ENCODE measurements at places on chromosomes 12 and 14.

DNA sequence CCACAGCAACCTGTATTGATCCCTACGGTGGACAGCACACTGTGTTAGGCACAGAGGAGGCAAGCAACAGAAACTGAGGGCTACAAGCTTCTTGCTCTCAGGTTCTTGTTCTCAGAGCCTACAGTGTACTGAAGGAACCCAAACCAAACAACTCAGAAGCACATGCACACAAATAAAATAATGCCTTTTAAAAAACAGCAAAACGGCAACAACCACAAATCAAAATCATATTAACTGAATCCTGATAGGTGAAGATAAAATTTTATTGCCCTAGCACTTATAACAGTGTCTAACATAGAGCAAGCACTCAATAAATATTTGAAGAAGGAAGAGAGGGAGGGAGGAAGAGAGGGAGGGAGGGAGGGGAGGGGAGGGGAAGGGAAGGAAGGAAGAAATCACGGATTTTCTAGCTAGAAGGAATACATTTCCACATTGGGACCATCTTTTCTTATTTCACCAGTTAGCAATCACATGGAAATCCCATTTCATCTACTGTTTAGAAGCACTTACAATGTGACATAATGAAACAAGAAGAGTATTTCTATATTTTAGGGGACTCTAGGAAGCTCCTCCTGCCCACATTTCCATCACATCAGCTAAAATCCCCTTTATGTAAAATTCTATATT, 27.2 kb downstream of the DMAC2L start:
- no peak for DNase-seq

- DNase-seq, result no peak
These were observed 33.3 kb upstream of the BEGAIN start for GRCh38 chr14:100620255-100621100.

DNA sequence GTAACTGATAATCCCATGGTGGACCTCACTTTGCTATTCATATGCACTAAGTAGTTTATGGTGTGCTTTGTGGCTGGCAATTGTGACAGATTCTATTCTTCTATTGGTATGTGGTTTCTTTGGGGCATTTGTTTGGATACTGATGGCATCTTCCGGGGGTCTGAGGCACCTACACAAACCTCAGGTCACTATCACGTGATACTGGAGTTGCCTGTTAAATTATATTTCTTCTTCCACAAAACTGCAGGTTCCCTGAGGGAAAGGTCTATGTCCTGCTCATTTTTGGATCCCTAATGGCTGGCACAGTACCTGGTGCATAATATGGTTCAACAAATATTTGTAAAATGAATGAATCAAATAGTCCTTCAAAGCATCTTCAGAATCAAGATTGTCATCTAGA, 49.5 kb upstream of the HELB start:
- DNase-seq, result no peak

DNA sequence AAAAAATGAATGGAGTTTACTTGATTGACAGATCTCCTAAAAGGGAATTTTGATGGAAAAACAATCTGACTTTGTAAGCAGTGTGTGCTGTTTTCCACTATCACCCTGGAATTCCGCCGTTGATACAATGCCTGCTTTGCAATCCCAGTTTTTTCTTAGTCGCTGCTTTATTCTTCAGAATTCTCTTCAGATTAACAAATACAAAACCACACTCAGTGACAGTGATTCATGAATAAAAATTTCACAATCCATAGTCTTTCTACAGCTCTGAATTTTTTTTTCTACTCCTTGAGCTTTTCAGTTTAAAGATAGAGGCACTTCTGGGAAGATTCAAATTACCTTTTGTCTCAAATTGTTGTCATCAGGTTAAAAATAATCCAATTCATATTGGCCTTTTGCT, 44.6 kb upstream of the KITLG start:
- DNase-seq, result no peak

DNA sequence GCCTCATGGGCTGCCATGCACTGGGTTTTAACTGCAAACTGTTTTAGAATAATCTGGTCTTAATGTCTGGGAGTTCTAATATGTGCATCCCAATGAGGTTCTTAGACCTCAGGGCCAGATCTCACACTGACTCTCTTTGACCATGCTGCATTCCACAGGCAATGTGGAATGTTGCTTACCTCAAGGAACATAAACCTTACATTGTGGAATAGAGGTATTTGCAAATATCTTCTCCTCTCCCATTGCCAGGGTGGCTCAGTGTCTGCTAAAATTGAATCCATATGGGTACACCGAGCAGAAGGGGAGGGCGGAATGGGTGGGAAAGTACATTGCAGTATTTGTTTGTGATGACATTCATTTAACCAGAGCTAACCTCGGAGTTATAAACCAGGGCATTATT, 78.6 kb downstream of the CHST11 start:
- no peak for DNase-seq

- no peak for DNase-seq
These were observed 165.5 kb downstream of the KIF21A start for GRCh38 chr12:39277416-39277815.

DNA sequence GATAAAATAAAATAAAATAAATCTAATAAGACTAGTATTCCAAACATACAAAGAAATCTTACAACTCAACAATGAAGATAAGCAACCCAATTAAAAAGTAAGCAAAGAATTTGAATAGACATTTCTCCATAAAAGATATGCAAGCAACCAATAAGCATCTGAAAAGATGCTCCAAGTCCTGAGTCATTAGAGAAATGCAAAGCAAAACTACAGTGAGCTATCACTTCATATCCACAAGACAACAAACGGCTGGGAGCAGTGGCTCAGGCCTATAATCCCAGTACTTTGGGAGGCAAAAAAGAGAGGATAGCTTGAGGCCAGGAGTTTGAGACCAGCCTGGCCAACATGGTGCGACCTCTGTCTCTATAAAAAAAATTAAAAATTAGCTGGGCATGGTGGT, 26.8 kb downstream of the ZFYVE1 start:
- DNase-seq, result no peak

- DNase-seq, result no peak
These were observed 31.3 kb downstream of the ACTN1 start for GRCh38 chr14:68947802-68948201.

- no peak for DNase-seq
These were observed 7.3 kb upstream of the INF2 start for GRCh38 chr14:104682107-104682593.

GRCh38 chr12:50132505-50133135, 20.6 kb downstream of the COX14 start:
- no peak for DNase-seq

GRCh38 chr14:29603696-29604095, 324.0 kb downstream of the PRKD1 start:
- no peak for DNase-seq

DNA sequence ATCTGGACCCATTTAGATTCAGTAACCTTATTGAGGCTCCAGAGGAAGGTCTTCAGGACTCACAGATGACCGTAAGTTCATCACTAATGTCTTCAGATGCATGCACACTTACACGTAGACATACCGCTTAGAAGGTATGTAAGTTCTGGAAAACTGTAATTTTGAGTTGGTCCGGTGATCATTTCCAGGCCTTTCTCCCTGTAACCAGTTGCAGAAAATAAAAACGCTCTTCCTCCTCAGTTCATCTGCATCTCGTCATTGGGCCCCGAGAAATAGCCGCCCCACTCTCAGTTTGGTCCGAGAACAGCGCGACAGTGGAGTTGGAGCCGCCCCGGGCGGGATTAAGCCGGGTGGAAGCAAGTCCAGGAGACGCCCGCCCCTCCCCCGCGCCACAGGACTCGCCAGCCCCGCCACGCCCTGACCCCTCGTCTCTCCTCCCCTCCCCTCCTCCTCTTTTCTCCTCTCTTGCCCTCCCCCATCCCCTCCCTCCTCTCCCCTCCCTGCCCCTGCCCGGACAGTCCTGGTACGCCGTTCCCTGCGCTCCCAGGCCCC, 83.7 kb downstream of the TNFAIP2 start:
- DNase-seq, result no peak

DNA sequence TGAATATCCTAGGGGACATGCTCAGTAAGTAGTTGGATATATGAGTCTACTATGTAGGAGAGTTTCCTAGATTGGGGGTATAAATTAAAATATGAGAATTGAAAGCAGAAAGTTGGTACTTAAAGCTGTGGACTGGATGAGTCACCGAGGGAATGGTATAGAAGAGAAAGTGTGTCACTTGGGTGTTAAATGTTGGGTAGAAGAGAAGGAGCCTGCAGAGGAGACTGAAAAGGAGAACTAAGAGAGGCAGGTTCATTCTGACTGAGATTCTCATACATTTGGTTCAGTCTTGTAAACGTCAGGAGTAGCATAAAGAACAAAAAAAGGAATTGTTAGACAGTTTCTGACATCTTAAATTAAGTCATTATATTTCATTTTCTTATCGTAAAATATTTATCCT, 19.9 kb downstream of the LRRC9 start:
- no peak for DNase-seq

DNA sequence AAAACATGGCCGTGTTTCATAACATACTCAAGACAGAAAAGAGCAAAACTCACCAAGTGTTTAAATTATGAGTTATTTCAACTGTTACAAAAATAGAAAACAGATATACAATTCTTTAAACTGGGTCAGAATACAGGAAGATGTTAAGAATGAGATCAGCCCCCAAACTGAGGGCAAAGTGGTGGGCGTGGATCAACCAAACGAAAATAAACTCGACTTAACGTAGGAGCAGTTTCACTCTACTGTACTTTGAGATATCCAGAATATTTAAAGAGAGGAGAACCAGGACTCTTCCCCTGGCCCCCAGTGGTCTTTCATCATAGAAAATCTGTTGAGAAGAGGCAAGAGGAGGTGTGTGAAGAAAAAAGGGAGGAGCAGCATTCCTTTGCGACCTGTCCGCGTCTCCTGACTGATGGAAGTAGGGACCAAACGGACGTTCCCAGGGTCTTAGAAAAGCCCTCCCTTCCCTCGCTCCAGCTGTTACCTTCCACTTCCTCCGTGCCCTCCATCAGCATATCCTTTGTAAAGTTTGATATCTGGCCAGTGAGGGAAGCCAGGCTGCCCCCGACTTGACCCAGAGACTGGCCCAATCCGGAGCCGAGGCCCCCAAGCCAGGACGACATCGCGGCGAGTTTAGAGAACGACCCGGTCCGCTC, 668 bp downstream of the TRIP11 start:
- DNase-seq, result peak; percentile 31

DNA sequence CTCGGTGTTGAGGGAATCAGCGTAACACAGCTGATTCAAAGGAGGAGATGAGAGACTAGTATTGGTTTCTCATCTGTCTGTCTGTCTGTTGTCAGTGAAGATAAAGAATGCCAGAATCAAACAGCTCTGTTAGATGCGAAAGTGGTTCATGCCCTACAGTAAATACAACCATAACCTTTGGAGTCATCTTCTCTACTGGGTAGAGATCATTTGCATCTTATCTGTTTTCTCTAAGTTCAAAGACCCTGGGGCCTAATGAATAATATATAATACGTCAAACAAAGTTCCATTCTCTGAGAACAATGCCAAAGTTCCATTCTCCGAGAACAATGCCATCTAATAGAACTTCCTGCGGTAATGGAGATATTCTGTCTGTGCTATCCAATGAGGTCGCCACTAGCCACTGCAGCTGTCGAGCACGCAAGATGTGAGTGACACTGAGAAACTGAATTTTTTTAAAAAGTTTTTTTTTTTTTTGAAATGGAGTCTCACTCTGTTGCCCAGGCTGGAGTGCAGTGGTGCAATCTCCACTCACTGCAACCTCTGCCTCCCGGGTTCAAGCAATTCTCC, 6.6 kb downstream of the IL31 start:
- DNase-seq, result no peak

- DNase-seq, result no peak
These were observed 38.5 kb upstream of the SFSWAP start for GRCh38 chr12:131672311-131672940.

- no peak for DNase-seq
These were observed 2.6 kb upstream of the KRT81 start for GRCh38 chr12:52293926-52294325.

GRCh38 chr14:61516118-61516743, 179.1 kb upstream of the HIF1A start:
- no peak for DNase-seq

DNA sequence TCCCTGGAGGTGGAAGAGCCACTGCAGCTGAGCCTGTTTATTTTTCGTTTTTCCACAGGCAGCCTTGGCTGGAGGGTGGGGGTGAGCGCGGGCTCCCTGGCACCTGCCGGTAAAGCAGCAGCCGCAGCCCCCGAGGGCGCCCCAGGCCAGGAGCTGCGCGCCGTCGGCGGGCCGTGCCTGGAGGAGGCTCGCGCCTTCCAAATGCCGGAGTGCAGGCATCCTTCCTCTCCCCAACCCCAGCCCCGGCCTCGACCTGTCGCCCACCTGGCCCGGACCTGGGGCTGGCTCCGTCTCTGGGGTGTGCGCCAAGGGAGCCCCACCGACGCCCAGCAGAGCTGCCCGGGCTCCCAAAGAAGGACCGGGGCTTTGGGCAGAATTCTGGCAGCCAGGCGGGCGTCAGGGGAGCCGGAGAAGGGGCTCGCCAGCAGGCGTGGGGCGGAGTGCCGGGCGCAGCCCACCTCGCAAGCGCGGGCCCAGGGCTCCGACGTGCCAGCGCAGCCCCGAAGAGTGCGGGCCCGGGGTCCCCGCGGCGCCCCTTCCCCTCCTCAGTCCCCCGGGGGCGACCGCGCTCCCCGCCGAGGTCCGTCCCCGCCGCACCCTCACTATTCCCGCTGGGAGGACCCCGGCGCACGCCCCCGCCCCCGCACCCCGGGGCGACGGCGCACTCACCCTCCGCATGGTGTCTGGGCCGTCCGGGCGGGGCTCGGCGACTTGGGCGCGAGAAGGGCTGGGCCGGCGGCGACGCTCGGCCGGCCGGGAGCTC, 130.3 kb downstream of the NDUFA12 start:
- peak; percentile 65 for DNase-seq

GRCh38 chr12:108720757-108721514, 10.4 kb downstream of the CORO1C start:
- no peak for DNase-seq

DNA sequence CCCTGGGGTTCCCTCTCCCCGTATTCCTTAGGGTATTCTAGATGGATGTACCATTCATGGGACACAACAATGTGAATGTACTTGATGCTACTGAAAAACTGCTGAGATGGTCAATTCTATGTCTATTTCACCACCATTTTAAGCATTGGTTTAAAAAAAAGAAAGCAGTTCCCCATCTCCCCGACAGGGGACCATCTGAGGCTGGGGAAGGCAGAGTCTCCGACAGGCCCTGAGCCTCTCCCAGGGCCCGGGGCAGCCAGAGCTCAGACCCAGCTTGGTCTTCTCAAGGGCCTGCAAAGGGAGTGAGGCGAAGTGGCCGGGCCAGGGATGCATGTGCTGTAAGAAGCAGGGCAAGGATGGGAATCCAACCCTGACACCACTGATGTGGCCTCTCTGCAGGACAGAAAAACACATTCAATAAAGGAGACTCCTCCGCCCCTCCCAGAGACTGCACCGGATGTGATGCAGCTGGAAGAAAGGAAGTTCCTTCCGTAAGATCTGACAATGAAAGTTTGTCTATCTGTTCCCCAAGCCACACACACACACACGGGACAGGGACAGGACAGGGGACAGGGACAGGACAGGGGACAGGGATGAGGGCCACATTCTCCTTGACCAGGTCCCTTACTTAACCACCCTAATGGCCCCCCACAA, 234.1 kb downstream of the BCL11B start:
- no peak for DNase-seq
